Subcutaneous preadipocyte (primary cell): ENCODE measurements at places on chromosomes 6 and 20. TPM values are rescaled to one million over a fixed set of nuclear protein-coding genes. Genes with fewer than 3 reads are reported as not detected.

RNF182 gene
- total RNA-seq = 1.8 and 5.5 TPM in 2 replicates

EXOC2 gene
- 14.3 and 23.7 TPM in 2 replicates for total RNA-seq

HLA-G gene
- total RNA-seq = 0.20 TPM in 1 of 2 replicates, not detected in the other

MACROD2 gene
- 0.78 TPM in 1 of 2 replicates, not detected in the other for total RNA-seq

COL9A1 gene
- not detected in 2 replicates for total RNA-seq

TAP1 gene
- total RNA-seq = 32.0 and 33.4 TPM in 2 replicates

CGA gene
- total RNA-seq = not detected in 2 replicates
